ENCODE measurements at places on chromosomes 11 and 22.

- no peak for DNase-seq
Measured at GRCh38 chr11:105991888-105992287, 30.2 kb downstream of the MSANTD4 start.

GRCh38 chr11:64742087-64742888, 1.7 kb downstream of the RASGRP2 start:
- no peak for DNase-seq

GRCh38 chr11:8698379-8698851, 15.8 kb downstream of the RPL27A start:
- DNase-seq, result no peak

DNA sequence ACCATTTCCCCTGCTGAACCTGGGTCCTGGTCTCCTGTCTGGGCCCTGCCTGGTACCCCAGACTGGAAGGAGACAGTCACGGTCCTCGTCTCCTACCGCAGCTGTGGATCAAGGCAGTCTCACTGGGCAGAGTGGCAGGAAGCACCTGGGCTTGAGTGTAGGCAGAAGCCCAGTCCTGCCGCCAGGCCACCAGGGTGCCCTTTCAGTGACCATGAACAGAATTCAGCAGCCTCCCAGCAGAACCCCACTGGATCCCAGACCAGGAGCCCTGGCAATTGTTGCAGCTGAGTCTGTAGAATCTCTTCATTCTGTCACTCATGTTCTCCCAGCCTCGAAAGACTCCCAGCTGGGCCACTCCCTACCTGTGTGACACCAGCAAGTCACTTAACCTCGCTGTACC, 25.5 kb upstream of the CREB3L1 start:
- no peak for DNase-seq

DNA sequence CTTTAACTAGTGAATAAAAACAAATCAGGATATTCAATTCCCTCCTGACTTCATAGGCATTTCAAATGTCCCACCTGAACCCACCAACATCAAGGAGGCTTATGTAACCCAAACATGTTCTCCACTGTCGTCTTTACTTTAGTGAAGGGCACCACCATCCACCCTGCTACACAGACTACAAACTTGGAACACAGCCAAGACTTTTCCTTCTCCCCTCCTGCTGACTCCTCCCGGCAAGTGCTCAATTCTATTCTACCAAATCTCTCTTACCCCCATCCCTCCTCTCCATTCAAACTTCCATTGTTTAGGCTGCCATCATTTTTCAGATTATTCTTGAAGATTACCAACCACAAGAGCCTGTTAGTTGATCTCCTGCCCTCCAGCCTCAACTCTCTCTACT, 24.3 kb downstream of the SAAL1 start:
- DNase-seq, result no peak

Measured in NCI-H187 treated with DMSO at 0.1 percent for 48 hours (cell line).